Karpas-422 (cell line): ENCODE measurements at places on chromosomes 11 and 22.

GRCh38 chr11:100925935-100926334 is 203.7 kb downstream of the PGR start:
- no peak for DNase-seq

DNA sequence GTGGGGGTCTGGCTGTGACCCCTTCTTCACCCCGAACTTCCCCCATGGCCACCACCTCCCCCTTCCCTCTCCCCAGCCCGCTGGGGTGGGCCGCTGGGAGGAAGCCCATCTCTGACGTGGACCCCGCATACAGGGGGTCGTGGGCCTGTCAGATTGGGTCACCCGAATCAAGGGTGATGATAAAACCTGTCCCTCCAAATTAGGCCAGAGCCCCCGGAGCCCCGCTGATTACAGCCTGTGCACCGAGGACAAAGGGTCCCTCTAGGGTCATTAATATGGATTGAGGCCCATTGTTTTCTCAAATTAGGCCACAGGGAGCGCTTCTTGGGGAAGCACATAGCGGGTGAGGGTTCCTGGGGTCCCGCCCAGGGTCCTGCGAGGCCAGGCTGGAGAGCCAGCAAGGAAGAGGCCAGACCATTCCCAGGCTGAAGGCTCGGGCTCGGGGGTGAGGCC is 4.9 kb upstream of the LINC01488 start:
- no peak for DNase-seq

- DNase-seq: no peak
These were observed 28.4 kb upstream of the PAMR1 start for GRCh38 chr11:35553831-35554230.

DNA sequence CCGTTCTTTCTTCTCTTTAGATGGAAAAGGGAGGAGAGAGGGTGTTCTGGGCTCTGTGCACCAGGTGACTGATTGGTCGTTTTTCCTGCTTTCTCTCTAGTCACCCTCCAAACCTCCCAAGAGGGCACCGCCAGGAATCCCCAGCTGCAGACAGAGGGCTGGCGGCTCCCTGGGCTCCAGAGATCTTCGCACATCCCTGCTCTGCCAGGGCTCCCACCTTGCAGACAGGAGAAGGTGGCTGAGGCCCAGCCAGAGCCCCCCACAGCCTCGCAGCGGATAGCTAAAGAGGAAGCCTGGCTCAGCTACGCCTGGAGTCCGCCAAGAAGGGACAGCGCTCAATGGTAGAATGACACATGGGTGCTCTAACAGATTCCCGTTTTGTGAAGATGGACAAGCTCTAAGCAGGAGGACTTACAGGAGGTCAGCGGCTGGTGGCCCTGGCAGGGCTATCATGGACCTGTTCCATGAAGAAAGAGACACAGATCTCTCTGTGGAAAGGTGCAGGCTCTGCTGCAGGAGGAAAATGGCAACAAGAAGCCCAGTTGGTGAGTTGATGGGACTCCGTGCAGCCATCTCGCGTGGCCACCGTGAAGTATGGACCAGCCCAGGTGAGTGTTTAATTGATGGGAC is 976.9 kb downstream of the BRD1 start:
- no peak for DNase-seq

GRCh38 chr11:118175031-118175992 is 1.1 kb downstream of the SCN2B start:
- DNase-seq: no peak

- peak; percentile 69 for DNase-seq
These were observed 2.5 kb upstream of the IGLL5 start for GRCh38 chr22:22884888-22885840.

GRCh38 chr11:25844811-25845210 is 487.1 kb upstream of the ANO3 start:
- DNase-seq: no peak

- no peak for DNase-seq
These were observed 61.7 kb downstream of the CHRDL2 start for GRCh38 chr11:74669211-74670160.

- DNase-seq: peak; percentile 71
These were observed 3.9 kb downstream of the MYEOV start for GRCh38 chr11:69297787-69298266.

DNA sequence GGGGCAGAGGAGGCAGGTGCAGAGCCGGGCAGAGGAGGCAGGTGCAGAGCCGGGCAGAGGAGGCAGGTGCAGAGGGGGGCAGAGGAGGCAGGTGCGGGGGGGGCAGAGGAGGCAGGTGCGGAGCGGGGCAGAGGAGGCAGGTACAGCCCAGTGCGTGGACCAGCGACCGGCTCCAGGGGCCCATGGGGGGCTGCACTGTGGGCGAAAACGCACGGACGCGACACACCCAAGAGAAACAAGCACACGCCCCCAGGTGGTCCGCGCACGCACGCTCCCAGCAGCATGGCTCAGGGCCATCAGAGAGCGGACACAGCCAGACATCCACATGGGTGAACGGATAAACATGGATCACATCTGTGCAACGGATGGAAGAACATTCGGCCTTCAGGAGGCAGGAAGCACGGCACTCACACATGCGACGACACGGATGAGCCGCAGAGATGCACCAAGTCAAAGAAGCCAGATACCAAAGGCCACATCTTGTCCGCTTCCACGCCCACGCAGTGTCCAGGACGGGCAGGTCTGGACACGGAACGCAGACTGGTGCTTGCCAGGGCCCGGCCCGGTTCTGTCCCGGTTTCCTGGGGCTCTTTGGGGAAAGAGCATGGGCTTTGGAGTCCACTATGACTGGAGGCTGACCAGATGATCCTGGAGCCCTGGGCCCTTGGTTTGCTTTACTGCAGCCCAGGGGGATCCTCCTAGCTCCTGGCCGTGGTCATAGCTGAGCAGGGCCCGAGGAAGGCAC is 21.8 kb downstream of the OSBPL5 start:
- DNase-seq: no peak

GRCh38 chr11:35105319-35106079 is 33.5 kb upstream of the CD44 start:
- DNase-seq: no peak

DNA sequence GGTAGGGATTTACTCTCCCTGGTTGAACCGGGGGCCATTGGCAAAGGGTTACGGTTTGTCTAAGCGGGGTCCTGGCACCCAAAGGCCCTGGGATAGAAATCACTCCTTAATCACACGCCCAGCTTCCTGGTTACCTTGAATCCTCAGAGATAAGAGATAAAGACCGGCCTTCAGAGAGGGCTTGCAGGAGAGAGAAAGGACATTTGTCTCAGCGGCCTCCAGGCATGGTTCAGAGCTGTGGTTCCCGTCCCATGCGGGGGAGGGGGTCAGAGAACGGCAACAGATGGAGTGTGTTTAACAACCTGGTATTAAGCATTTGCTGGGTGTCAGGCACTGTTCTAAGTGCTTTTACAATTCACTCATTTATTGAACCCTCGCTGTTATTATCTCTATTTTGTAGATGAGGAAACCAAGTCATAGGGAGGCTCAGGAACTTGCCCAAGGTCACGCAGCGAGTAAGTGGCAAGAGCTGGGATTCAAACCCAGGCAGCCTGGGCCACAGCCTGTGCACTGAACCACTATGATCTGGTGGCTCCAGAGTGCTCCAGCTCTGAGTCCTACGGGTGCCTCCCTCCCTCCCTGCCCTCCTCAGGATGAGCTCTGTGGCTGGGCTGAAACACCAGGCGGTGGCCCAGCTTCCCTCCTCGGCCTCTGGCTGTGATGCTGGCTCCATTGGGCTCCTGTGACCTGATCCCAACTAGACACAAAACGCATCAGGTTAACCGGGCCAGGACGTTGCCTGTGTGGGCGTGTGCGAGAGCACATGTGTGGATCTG is 18.6 kb downstream of the LRRC10B start:
- no peak for DNase-seq

GRCh38 chr11:73085189-73085875 is 56.8 kb downstream of the FCHSD2 start:
- DNase-seq: no peak

DNA sequence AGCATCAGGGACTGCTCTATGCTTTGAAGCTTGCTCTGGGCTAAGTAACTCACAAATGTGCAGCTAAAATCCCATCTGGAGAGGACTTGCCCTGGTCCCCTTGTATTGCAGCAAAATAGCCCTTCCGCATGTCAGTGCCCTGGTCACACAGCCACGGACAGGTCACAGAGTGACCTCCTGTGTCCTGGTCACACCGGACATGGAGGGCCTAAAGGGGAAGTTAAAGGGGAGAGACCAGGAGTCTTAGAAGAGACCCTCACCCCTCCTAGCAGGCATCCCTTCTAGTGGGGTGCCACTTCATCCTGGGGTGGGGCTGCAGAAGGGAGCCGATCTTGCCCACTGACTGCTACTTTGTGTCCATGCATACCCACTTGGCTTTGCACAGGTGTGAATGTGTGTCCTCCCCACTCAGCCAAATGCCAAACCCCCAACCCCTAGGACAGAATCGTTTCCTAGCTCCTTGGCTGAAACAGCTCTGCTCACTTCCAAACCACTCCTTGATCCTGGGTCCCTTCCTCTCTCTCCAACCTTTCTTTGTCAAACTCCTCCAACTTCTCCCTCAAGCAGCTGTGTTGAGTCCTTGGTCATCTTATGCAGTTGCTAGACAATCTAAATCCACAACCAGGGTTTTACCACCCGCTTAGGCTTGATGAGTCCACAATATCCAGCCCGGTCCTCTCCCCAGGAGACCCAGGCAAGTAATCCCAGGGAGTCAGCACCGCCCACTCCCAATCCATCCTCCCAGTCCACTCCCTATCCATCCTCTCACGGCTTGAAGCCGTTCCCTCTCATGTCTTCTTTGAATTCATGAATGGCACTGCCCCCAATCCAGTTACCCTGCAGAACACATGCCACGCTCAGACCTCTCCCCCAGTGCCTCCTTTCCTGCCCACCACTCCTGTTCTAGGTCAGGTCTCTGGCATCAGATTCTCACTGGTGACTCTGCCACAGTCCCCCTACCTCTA is 3.3 kb upstream of the FXYD6 start:
- no peak for DNase-seq

DNA sequence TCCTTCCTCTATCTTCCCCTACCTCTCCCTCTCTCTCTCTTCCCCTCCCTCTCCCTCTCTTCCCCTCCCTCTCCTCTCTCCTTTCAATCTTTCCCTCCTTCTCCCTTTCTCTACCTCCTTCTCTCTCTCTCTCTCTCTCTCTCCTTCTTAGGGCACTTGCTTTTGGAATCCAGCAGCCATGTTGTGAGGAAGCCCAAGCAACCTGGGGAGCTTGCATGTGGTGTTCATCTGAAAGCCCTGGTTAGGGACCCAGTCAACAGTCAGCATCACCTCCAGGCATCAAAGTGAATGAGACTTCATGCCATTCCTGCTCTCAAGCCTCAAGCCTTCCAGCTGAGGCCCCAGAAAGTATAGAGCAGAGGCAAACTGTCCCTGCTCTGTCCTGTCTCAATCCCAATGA is 65.6 kb upstream of the SHISAL1 start:
- no peak for DNase-seq

DNA sequence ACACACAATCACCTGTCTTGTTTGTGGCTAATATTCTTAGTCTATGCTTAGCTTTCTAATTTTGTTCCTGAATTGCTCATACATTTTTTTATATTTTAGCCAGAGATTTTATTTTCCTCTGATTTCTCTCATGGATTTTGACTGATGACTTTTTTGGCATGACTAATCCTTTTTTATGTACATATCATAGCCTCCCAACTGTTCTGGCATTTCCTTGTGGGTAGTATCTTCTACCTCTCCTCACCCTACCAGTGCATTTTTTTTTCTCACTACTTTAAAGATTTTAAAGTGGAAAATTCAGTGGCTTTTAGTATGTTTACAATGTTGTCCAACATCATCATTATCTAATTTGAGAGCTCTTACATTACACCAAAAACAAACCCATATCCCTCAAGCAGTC is 84.4 kb upstream of the TENM4 start:
- no peak for DNase-seq

GRCh38 chr22:37745548-37746365 is 48.9 kb downstream of the TRIOBP start:
- DNase-seq: peak; percentile 97

DNA sequence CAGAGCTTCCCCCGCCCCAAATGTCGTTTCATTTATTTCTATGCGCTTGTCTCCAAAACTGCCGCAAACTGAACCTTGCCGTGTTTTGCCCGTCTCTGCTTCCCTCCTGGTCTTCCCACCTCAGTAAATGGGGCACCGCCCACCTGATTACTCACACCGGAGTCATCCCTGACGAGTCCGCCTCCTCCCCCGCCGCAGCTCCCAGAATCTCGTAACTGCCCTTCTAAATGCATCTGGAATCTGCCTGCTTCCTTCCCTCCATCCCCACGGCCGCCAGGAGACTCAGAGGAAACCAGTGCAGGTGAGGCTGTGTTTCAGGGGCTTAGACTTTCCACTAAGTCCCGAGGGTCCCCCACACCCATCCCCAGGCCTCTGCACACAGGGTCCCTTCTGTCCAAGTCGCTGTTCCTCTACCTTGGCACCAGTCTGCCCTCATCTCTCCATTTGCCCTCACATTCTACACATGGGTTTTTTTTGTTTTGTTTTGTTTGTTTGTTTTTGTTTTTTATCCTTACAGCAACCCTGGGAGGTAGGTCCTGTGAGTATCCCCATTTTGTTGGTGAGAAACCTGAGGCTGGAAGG is 62.6 kb upstream of the PHF21B start:
- DNase-seq: no peak

DNA sequence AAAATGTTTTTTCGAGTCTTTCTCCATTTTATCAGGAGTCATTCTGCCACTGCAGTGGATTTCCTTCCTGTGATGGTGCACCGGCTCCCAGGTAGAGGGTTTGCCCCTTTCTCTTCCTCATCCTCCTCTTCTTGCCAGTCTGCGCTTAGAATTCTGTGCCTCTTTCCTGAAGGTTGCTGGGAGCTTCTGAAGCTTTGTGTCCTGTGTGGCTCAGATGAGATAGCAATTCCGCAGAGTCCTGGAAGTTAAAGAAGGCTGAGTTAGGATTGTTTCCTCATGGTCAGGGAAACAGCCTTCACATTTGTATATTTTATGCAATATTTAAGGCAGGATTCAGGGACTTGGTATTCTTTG is 264 bp downstream of the BCO2 start:
- no peak for DNase-seq

DNA sequence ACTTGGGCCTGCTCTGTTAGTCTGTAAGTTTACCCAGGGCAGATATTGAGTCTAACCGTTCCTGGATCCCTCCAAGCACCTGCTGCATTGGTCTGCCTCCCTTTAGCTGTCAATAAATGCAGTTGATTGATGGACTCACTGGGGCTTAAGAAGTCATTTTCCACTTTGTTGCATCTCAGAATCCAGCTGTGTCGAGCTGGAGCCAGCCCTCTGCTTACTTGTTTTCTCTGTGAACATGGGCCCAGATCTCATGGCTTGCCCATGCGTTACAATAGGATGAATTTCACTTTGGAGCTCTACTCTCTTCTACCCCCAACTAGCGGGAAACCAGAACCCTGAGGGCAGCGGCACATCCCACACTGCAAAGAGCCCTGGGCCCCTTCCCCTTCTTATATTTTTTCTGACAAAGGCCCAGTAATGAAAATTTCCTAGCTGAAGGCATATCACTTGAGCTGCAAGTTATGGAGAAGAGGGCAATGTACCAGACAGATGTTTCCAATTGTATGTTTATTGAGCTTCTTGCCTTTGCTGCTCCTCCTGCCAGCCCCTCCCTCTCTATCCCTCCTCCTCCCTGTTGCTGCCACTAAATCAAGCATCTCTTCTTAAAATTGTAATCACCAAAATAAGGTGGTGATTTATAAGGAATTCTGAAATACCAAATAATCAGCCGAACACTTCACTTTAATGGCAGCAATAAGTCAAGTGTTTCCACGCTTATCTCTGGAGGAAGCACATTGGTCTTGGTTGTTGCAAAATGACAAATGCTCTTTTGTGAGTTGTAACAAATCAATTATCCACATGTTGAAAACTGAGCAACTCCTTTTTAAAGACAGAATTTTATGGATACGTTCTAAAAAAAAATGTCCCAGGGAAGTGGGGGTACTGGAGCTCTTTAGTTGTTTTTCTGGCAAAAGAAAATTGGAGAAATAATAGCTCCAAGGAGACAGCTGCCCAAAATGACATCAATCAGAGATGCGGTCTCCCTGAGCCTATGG is 212.3 kb upstream of the ZBED5 start:
- DNase-seq: no peak
